GM04503 (cell line): ENCODE measurements at places on chromosomes 3 and 15.

- peak; percentile 35 for DNase-seq
These were observed 65.8 kb downstream of the PDE8A start for GRCh38 chr15:85047271-85047948.

GRCh38 chr3:17840126-17840525, 97.7 kb upstream of the TBC1D5 start:
- DNase-seq, result no peak

DNA sequence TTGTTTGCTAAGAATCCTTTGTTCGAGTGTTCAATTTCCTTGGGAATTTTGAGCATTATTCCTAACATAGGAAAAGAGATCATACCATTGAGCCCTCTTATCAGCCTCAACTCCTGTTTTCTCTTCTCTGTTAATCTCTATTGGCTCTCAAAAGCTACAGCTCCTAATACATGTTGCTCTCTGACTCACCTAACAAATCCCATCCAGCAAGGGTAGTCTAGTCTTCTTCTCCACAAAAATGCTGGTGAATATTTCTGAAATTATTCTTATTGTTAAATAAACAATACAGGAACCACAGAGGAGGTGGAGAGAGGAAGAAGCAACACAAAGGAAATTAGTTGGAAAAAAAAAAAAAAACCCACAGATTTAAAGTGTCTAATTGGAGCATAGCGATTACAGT, 325.8 kb upstream of the NAALADL2 start:
- peak; percentile 65 for DNase-seq

GRCh38 chr3:195849322-195850074, 37.8 kb upstream of the MUC4 start:
- no peak for DNase-seq

DNA sequence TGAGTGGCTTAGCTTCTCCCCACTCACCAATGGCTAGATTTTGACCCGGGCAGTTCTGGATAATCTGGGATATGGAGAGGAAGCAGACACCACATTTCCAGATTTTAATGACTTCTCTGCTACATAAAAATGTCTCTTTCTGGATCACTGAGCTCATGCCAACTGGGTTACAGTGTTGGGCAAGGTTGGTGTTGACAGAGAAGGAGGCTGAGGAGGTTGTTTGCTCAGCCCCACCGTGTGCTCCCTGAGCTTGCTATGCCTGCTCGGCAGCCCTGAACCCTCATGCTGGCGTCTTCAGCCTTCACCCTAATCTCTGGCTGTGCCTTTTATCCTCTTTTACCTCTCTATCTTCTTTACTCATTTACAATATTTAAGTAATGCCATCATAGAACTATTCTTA, 53.0 kb upstream of the KPNA4 start:
- DNase-seq, result no peak

DNA sequence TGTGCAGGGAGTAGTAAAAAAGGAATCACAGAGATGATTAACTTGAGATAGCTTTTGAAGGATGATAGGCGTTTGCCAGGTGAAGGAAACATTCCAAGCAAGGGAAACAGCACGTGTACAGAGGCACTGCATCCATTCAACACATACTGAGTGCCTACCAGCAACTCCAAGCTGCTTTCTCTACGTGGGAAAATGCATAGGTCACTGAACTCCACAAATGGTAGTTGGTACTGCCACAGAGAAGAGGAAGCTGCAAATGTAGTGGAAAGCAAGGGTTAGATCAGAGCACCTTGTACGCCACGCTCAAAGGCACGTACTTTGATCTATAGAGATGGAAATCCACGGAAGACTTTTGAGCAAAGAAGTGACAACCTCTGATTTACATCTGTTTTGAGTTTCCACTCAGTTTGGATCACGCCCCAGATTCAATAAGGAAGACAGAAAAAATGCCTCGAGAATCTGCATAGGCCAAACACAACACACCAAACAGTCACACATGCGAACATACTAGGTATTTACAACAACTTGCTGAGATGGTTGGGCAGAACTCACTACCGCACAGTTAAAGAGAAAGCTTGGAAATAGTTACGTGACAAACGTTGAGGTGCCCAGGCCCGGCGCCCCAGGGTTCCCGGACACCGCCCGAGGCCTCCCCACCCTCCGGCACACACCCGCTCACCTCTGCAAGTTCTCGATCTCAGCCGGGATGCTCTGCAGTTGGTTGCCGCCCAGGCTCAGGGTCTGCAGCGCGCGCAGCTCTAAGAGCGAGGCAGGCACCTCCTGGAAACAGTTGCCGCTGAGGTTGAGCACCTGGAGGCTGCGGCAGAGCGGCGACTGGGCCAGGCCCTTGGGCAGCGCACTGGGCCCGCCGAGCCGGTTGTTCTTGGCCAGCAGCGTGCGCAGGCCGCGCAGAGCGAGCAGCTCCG, 826 bp downstream of the LRRC58 start:
- DNase-seq, result peak; percentile 5

GRCh38 chr3:32018757-32019564, 37.4 kb downstream of the ZNF860 start:
- peak; percentile 5 for DNase-seq

- no peak for DNase-seq
These were observed 211.2 kb downstream of the TJP1 start for GRCh38 chr15:29611057-29611456.
